Panc1 (cell line): ENCODE measurements at places on chromosomes 3 and 15. TPM values are rescaled to one million over a fixed set of nuclear protein-coding genes. Genes with fewer than 3 reads are reported as not detected.

GRCh38 chr3:127770671-127771355 is 51.5 kb downstream of the MGLL start:
- H3K27ac ChIP-seq, result no peak overlapping the region
- H3K4me3 ChIP-seq, result no peak overlapping the region
- DNase-seq, result no peak
- H3K36me3 ChIP-seq, result no peaks in the 10 kb centered on the region

RSRC1 gene
- total RNA-seq, result 49.4 TPM

ACAN gene
- total RNA-seq, result 0.03 TPM

GRCh38 chr3:13136426-13136825 is 63.2 kb upstream of the IQSEC1 start:
- H3K27me3 ChIP-seq, result no peaks in the 10 kb centered on the region
- H3K36me3 ChIP-seq, result no peaks in the 10 kb centered on the region
- H3K4me3 ChIP-seq, result no peak overlapping the region
- H3K4me1 ChIP-seq, result no peaks in the 10 kb centered on the region

NR2F2 gene
- total RNA-seq, result 53.7 TPM

RHOV gene
- total RNA-seq, result 4.2 TPM

DNA sequence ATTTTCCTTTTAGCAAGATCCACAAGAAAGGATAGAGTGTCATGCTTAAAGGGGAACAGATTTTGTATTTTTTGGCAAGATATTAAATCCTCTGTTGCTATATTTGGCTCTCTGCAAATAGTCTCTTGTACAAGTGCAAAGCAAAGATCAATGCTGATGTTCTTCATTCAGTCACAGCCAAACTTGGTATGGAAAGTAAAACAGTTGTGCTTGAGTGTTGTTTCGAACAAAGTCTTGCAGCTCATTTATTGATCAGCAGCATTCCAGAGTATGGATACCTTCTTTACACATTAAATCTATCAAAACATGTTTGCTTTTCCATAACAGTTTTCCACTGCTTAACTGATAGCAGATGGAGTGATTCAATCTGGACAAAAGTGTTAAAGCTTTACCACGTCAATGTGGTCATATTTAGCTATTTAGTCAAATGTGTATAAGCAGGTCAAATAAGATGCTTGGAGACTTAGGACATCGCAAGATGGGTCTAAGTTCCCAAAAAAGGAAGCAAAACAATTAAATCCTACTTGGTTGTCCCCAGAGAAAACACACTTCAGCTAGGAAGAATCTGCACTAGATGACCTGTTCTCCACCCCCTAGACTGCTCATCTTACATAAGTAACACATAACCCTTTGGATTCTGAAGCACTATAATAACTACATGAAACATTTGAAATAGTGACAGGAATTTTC is 52.4 kb downstream of the VGLL3 start:
- no peak overlapping the region for H3K4me3 ChIP-seq
- no peaks in the 10 kb centered on the region for H3K36me3 ChIP-seq
- no peak overlapping the region for H3K27ac ChIP-seq
- H3K4me1 ChIP-seq, result no peaks in the 10 kb centered on the region

GRCh38 chr3:186209810-186210752 is 101.2 kb upstream of the ETV5 start:
- DNase-seq, result no peak
- H3K4me1 ChIP-seq, result no peaks in the 10 kb centered on the region

DNA sequence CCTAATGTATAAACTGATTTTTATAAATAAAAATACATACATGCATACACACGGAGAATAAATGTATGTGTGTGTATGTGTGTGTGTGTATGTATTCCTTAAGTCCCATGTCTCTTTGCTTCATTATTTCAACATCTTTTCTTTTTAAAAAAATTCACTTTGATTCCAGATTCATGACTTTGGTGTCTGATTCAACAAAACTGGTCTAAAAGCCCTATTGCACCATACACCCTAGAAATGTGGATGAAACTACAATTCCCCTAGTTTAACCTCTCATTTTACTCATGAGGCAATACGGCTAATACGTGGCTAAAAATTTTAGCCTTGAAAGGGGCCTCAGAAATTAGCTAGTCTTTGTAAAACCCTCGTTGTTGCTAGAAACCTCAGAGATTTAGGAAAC is 228.1 kb downstream of the ADAMTS9 start:
- no peaks in the 10 kb centered on the region for H3K27me3 ChIP-seq
- H3K36me3 ChIP-seq, result no peaks in the 10 kb centered on the region
- H3K27ac ChIP-seq, result no peak overlapping the region
- no peak for DNase-seq
- H3K4me1 ChIP-seq, result no peaks in the 10 kb centered on the region

- H3K27me3 ChIP-seq, result no peaks in the 10 kb centered on the region
- H3K27ac ChIP-seq, result no peak overlapping the region
- no peaks in the 10 kb centered on the region for H3K4me1 ChIP-seq
Observed at GRCh38 chr3:126107957-126108675, 24.2 kb upstream of the SLC41A3 start.

SPRED1 gene
- total RNA-seq, result 29.6 TPM

GRCh38 chr3:23501201-23501802 is 298.2 kb downstream of the UBE2E2 start:
- H3K27ac ChIP-seq, result no peak overlapping the region
- no peak for DNase-seq
- H3K4me1 ChIP-seq, result no peaks in the 10 kb centered on the region; the same call in 1 of the 2 replicates
- H3K27me3 ChIP-seq, result no peaks in the 10 kb centered on the region
- no peaks in the 10 kb centered on the region for H3K36me3 ChIP-seq

DNA sequence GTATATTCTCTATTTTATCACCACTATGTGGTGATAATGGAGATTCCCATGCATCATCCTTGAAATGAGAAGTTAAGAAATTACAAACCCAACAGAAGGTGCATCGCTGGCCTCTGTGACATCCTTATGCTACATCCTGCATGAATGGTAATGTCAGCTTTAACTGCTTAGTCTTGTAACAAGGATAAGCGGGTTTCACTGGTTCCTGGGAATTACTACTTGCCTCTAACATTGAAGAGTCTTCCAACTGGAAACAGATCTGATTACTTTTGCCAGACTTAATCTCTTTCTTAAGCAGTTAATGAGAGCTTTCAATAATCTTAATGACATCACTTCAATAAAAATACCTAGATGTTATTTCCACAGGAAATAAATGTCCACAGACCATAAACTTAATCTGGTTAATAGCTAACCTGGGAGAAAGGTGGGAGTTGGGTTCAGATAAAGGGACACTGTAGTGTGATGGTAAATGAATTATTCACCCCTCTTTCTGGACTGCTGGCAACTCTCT is 44.0 kb downstream of the FMN1 start:
- DNase-seq, result no peak
- no peaks in the 10 kb centered on the region for H3K27me3 ChIP-seq
- H3K4me3 ChIP-seq, result no peak overlapping the region; the same call in 1 of the 2 replicates
- H3K4me1 ChIP-seq, result no peaks in the 10 kb centered on the region

COX5A gene
- total RNA-seq, result 353 TPM

DNA sequence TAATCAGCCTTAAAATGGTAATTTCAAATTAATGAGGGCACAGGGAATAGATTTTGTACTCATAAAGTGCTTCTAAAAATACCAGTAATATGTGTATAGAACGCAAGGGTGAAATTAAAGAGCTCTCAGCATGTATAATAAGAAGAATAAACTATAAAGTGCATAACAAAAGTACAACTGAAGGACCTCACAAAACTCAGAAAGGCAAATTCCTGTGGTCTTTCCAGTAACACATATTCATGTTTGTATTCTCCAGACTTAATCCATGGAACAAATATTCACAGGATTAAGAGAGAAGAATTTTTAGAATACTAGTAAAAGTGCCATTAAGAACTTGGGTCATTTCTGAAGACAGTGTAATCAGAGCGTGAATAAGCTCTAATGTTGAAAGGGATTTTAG is 646.3 kb downstream of the CADM2 start:
- H3K27ac ChIP-seq, result no peak overlapping the region
- H3K36me3 ChIP-seq, result no peaks in the 10 kb centered on the region
- no peak overlapping the region for H3K4me3 ChIP-seq
- DNase-seq, result no peak
- H3K4me1 ChIP-seq, result no peaks in the 10 kb centered on the region

CD200R1 gene
- total RNA-seq, result 0.05 TPM

DNA sequence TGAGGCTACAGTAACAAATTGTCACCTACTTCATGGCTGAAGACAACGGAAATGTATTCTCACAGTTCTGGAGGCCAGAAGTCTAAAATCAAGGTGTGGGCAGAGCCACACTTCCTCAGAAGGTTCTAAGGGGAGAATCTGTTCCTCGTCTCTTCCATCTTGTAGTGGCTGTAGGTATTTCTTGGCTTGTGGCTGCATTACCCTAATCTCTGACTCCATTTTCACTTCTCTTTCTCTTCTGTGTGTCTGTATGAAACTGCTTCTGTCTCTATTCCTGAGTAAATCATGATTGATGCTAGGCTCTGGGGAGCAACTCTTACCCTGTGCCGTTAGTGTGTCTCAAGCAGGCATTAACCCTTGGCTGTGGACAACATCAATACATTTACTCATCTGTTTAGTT is 164.7 kb downstream of the SQOR start:
- H3K36me3 ChIP-seq, result no peaks in the 10 kb centered on the region
- no peak for DNase-seq
- no peak overlapping the region for H3K27ac ChIP-seq

DNA sequence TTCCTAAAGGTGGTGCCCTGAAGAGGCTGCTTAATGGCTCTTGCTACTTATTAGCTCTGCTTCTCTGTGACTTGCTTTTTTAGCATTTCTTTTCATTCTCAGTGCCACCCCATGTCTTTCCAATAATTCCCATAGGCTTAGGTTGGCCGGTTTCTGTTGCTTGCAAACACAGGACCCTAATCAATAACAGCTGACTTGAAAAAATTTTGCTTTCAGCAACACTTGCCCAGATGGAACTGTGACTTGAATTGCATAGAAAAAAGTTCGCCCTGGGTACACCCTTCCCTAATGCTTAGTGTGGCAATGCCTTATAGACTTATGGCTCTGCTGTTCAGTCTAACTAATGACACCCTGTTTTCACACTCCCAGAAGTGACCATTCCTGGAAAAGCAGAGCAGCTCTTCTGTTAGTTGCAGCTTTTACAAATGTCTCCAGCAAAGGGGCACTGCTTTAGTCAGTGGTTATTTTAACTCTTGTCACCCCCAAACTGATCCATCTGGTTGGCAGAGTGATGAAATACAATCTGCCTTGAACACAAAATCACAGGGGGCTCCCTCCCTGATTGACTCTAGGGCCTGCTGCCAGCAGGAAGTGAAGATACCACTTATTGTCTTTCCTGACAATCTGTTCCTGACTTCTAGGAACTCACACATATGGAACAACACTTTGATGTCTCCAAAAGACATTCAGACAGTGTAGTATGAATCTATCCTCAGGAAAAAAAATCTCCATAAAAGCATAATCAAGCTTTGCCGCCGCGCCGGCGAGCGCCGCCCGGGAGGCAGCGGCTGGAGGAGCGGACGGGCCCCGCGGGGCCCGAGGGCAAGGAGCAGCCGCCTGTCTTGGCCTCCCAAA is 9.7 kb upstream of the SLMAP start:
- no peak overlapping the region for H3K4me3 ChIP-seq
- H3K4me1 ChIP-seq, result no peaks in the 10 kb centered on the region; the same call in 1 of the 2 replicates
- H3K27me3 ChIP-seq, result no peaks in the 10 kb centered on the region
- H3K27ac ChIP-seq, result no peak overlapping the region
- no peak for DNase-seq
- H3K36me3 ChIP-seq, result no peaks in the 10 kb centered on the region

NPTN gene
- total RNA-seq, result 151 TPM

DCBLD2 gene
- total RNA-seq, result 54.4 TPM

DNA sequence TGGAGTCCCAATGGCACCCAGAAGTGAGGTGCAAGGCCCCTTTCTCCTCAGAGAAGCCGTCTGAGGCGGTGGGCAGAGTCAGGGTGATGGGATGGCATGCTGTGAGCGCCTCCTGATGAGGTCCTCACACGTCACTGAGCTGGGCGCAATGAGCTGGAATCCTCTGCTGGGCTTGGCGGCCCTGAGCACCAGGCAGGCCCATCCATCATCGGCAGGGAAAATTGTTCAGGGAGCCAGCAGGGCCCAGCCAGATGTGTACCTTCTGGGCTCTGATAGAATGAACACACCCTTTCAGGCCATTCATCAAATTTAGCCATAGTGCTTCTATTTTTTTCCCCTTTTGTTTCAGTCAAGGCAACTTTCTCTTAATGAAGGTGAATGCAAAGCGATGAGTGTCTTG is 43.7 kb downstream of the FAM3D start:
- no peak overlapping the region for H3K4me3 ChIP-seq
- H3K4me1 ChIP-seq, result peaks cover 11% of the 10 kb centered on the region
- no peak overlapping the region for H3K27ac ChIP-seq
- no peak for DNase-seq
- no peaks in the 10 kb centered on the region for H3K36me3 ChIP-seq
- H3K27me3 ChIP-seq, result no peaks in the 10 kb centered on the region

- no peak overlapping the region; the same call in 1 of the 2 replicates for H3K27ac ChIP-seq
- peak overlapping the region; percentile 56 for H3K4me3 ChIP-seq
- no peaks in the 10 kb centered on the region for H3K27me3 ChIP-seq
- H3K36me3 ChIP-seq, result no peaks in the 10 kb centered on the region
- H3K4me1 ChIP-seq, result no peaks in the 10 kb centered on the region
Observed at GRCh38 chr3:152151216-152151876, 117.4 kb upstream of the MBNL1 start.

- no peak overlapping the region for H3K4me3 ChIP-seq
- no peak overlapping the region for H3K27ac ChIP-seq
- H3K36me3 ChIP-seq, result no peaks in the 10 kb centered on the region
- no peak for DNase-seq
- H3K4me1 ChIP-seq, result peaks cover 39% of the 10 kb centered on the region
Observed at GRCh38 chr15:98713585-98714001, 65.3 kb downstream of the IGF1R start.

GRCh38 chr3:174581558-174581957 is 277.6 kb upstream of the NAALADL2 start:
- DNase-seq, result no peak
- no peaks in the 10 kb centered on the region for H3K27me3 ChIP-seq
- H3K4me3 ChIP-seq, result no peak overlapping the region

- no peaks in the 10 kb centered on the region for H3K36me3 ChIP-seq
- no peak overlapping the region for H3K4me3 ChIP-seq
- H3K4me1 ChIP-seq, result no peaks in the 10 kb centered on the region
- no peak for DNase-seq
Observed at GRCh38 chr3:117144853-117145252, 435.3 kb downstream of the TUSC7 start.

DNA sequence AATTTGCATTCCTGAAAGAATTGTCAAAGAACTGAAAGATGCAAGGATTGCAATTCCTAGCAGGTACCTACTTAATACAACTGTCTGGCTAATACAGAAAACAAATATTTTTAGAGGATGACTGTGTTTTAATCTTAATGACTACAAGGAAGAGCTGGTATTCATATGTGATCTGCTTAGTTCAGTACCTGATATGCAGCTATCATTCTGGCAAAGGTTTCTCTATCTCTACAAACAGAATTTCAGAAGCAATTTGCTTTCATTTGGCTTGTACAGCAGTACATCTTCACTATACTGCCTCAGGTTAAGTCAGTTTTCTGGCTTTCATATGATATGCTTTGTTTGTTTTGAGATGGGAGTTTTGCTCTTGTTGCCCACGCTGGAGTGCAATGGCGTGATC is 51.3 kb downstream of the TBL1XR1 start:
- DNase-seq, result no peak
- no peaks in the 10 kb centered on the region for H3K27me3 ChIP-seq
- peaks cover 88% of the 10 kb centered on the region for H3K4me1 ChIP-seq
- H3K4me3 ChIP-seq, result no peak overlapping the region
- H3K36me3 ChIP-seq, result no peaks in the 10 kb centered on the region
